Kidney tubule cell (primary cell): ENCODE measurements at places on chromosomes 2 and 18.

DNA sequence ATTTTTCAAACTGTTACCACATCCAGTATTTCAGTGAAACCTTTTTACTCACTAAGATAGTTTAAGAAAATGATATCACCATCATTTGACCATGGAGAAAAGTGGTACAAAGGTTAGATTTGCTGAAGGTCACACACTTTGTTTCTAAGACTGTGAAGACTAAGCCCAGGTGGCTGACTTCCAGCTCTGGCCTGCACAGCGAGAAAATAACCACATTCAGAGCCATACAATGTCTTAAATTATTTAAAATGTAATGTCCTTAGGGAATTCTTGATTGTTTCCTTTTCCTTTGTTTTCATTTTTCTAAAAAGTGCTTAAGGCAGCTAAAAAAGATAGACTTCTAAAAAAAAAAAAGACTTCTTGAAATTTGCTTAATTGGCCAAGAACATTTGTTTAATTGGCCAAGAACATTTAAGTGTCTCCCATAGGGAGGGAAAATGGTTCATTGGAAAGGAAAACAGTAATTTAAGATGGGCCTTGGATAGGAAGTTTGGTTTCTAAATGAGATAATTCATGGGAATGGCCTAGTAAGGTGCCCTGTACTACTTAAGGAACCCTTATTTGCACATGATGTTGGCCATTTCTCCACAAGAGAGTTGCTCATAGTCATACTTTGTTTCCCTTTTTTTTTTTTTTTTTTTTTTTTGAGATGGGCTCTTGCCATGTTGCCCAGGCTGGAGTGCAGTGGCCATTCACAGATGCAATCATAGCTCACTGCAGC is 45.2 kb downstream of the CYP1B1 start:
- no peak for DNase-seq

DNA sequence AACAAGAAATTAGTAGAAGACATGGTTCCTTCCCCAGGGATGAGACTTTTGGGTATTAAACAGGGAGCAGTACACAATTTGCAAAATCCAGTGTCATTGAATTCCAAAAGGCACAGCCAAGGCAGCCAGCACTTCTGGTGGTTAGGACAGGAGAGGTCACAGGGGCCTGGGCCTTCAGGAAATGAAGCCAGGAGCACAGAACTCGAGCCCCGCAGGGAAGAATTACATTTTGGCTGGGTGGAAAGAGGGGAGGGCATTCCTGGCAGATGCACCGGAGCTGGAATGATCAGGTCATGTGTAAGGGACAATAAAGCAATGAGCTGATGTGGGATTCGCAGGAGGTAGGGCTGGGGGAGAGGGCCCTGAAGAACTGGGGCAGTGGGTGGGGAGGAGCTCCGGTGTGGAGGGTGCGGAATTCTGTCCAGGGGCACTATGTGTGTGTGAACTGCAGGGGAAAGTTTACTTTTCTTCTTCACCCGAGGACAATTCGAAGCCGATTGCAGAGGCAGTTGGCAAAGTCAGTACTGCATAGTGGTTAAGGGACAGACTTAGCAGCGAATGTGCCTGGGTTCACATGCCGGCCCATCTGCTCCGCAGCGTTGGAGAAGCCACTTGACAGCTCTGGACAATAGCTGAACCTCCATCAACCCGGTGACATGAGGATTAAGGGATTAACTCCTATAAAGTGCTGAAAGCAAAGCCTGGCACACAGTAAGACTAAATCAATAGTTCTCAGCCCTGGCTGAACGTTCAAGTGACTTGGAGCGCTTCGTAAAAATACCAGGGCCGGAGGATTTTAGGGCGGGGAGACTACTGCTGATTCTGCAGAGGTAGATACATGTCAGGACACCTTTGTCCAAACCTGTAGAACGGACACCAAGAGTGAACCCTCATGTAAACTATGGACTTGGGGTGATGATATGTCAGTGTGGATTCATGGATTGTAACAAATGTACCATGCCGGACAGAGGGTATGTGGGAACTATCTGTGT is 36.4 kb downstream of the ALPK2 start:
- DNase-seq: no peak

- peak; percentile 24 for DNase-seq
These were observed 204.5 kb downstream of the ARL4C start for GRCh38 chr2:234292205-234292961.

DNA sequence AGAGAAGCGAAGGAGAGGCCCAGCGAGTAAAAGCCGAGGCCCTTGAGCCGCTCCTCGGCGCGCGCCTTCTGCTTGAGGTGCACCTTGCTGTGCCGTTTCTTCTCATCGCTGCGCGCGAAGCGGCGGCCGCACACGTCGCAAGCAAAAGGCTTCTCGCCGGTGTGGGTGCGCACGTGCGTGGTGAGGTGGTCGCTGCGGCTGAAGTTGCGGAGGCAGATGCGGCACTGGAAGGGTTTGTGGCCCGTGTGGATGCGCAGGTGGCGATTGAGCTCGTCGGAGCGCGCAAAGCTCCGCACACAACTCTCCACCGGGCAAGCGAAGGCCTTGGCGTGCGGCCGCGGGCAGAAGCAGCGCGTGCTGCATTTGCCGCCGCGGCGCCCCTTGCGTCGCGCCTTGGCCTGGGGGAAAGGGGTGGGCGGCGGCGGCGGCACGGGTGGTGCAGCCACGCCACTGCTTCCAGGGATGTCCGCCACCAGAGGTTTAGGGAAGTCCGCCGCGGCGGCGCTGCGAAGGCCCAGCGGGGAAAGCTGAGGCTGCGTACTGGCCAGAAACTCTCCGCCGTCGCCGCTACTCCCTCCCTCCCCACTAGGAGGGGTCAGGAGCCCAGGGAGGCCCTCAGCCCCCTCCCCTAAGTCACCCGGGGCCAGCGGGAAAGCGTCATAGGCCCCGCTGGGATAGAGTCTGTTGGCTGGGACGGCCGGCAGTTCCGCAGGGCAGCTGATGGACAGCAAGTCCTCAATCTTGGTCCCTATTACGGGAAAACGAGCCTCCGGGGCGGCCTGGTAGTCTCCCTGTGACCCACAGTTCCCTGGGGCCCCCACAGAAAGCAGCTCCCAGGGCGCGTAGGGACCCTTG is 1.7 kb downstream of the EGR4 start:
- no peak for DNase-seq

GRCh38 chr2:50838316-50838715 is 193.6 kb downstream of the NRXN1 start:
- no peak for DNase-seq

GRCh38 chr18:63098018-63098981 is 221.3 kb downstream of the BCL2 start:
- DNase-seq: no peak

- DNase-seq: no peak
These were observed 397.6 kb downstream of the FBXO15 start for GRCh38 chr18:73750052-73750451.
